ENCODE measurements at places on chromosomes 5 and 9.

DNA sequence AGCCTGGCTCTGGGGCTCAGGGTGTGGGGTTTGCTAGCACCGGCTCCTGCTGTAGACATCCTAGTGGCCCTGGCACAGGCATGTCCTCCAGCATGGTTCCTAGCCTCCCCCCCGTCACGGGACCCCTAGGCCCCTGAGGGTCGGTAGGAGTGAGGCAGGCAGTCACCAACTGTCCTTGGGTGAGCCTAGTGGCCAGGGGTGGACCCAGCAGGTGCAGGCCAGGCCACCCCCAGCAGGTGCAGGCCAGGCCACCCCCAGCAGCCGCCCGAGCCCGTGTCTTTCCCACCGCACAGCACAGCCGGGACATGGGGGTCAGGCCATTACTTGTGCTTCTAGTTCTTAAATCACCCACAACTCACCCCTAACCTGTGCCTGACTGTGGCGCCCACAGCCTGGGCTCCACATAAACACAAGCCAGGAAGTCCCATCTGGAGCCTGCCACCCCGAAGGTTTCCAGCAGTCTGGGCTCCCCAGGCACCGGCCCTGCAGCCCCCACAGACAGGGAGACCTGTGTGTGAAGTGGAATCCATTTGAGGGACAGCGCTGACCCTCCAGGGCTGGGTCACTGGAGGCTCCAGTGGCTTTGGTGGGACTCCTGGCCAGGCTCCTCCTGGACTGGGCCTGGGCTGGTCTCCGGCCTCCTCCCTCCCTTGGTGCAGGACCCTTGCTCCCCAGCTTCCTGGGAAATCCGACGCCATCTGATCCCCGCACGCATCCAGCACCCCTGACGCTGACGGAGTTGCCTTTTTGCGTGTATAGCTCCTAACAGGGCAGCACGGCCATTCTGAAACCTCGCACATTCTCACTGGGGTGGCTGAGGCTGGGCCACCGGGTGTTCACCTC, 114.1 kb upstream of the LPCAT1 start:
- DNase-seq: no peak

GRCh38 chr5:169831331-169831730, 149.0 kb downstream of the INSYN2B start:
- no peak for DNase-seq

GRCh38 chr9:22921742-22922141, 475.1 kb downstream of the DMRTA1 start:
- no peak for DNase-seq

- no peak for DNase-seq
These were observed 6.5 kb downstream of the CAST start for GRCh38 chr5:96668725-96669124.

DNA sequence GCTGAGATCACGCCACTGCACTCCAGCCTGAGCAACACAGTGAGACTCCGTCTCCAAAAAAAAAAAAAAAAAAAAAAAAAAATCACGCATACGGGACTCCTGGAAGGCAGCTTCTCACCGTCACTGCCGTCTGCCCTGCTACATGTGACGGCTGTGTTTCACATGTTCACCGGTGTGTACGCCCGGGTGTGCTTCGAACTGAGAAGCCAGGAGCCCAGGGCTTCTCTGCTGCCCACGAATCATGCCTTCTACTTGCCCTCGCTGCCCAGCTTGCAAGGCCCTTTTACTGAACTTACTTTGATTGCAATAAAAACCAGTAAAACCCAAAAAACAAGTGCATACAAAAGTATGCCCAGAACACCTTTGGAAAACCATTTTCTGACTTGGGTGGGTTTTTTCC, 5.8 kb upstream of the NKD2 start:
- DNase-seq: peak; percentile 10

GRCh38 chr9:93968451-93969327, 13.5 kb upstream of the BARX1 start:
- no peak for DNase-seq

- DNase-seq: no peak
These were observed 597.9 kb upstream of the TLE4 start for GRCh38 chr9:78973907-78974306.

GRCh38 chr5:146005723-146006122, 69.3 kb downstream of the SH3RF2 start:
- DNase-seq: no peak

DNA sequence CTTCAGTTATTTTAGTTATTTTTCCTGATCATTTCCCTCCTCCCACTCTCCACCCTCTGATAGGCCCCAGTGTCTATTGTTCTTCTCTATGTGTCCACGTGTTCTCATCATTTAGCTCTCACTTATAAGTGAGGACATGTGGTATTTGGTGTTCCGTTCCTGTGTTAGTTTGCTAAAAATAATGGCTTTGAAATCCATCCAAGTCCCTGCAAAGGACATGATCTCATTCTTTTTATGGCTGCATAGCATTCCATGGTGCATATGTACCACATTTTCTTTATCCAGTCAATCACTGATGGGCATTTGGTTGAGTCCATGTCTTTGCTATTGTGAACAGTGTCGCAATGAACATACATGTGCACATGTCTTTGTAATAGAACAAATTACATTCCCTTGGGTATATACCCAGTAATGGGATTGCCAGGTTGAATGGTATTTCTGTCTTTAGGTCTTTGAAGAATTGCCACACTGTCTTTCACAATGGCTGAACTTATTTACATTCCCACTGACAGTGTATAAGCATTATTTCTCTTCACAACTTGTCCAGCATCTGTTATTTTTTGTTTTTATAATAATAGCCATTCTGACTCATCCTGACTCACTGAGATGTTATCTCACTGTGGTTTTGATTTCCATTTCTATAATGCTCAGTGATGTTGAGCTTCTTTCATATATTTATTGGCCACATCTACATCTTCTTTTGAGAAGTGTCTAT, 17.2 kb upstream of the DIRAS2 start:
- DNase-seq: no peak

- no peak for DNase-seq
These were observed 344.1 kb upstream of the RPS23 start for GRCh38 chr5:82622205-82622604.

DNA sequence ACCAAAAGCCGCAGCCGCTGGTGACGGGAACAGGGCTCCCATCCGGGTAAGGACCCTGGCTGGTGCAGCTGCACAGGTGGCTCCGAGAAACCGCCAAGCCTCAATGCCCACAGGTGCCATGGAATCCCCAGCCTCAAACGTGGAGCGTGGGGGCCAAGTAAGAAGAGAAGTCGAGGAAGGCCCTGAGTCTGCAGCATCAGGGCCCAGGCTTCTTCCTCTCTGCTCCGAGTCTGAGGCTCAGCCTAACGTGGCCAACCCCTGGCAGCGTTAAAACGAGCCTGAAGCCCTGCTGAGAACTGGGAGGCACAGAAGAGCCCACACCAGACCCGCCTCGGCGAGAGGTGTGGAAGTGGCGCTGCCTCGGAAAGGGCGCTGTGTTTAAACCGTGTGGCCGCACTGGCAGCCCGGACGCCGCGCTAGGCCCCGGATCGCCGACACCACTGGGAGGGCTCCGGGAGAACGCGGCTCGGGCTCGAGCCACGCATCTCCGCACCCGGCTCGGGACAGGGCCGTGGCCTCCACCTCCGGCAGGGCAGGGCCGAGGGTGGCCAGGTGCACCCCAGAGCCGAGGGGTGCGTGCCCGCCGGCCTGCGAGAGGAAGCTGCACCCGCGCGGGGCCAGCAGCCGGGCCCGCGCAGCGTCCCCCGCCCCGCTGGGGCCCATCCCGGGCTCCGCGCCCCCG, 730 bp downstream of the ZMYND19 start:
- DNase-seq: no peak

DNA sequence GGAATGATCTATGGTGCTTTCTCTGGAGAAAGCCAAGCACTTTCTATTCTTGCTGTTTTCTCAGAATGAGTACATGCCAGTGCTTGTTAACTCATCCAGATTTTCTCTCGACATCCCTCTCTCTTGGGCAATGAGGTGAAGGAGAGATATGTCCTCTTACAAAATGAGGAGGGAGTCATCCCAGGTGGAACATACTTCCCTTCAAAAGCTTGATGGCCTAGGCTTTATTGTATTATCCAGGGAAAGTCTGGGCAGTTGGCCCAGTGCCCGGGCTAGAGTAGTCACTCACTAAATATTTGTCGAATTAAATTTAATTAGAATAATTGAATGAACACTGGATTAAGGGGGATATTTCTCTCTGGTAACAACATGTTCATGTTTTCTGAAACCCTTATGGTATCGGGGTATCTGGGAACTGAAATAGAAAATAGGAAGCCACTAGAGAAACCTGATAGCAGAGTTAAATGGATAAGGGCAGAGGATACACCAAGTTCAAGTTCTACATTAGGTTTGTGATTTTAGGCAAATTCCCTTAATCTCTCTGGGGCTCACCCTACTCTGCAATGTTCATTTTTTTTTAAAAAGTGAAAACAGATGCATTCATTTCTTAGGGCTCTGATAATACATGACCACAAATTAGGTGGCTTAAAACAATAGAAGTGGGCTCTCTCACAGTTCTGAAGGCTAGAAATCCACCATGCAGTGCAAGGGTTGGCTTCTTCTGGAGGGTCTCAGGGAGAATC, 99.6 kb downstream of the LIFR start:
- DNase-seq: no peak
